ENCODE measurements at places on chromosomes 3 and 15.

- DNase-seq: no peak
These were observed 59.1 kb upstream of the IQSEC1 start for GRCh38 chr3:13132281-13132680.

DNA sequence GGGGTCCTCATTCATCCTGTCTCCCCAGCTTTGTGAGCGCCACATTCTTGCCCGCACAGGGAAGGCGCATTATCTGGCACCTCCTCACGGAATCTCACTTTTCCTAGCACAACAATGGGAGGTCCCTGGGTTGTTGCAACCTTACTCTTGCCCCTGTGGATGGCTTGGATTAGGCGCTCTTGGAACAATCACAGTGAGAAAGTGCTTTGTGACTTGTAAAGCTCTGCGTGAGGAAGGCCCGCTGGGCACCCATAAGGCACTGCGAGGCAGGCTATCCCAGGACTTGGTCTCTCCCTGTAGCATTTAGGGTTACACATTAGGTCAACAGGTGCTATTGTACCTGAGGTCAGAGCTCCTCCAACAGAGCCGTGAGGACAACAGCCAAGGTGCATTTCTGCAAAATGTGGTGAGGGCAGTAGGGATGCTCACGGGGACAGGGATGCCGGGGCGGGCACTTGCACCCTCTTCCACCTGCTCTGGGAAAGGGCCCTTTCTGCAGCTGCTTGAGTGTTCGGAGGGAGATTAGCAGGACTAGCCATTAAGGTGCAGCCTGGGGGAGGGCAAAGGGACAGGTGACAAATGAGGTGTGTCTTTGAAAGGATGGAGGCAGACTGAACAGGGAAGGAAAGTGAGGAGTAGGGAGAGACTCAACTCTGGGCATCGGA is 13.9 kb upstream of the LRRC15 start:
- DNase-seq: no peak

DNA sequence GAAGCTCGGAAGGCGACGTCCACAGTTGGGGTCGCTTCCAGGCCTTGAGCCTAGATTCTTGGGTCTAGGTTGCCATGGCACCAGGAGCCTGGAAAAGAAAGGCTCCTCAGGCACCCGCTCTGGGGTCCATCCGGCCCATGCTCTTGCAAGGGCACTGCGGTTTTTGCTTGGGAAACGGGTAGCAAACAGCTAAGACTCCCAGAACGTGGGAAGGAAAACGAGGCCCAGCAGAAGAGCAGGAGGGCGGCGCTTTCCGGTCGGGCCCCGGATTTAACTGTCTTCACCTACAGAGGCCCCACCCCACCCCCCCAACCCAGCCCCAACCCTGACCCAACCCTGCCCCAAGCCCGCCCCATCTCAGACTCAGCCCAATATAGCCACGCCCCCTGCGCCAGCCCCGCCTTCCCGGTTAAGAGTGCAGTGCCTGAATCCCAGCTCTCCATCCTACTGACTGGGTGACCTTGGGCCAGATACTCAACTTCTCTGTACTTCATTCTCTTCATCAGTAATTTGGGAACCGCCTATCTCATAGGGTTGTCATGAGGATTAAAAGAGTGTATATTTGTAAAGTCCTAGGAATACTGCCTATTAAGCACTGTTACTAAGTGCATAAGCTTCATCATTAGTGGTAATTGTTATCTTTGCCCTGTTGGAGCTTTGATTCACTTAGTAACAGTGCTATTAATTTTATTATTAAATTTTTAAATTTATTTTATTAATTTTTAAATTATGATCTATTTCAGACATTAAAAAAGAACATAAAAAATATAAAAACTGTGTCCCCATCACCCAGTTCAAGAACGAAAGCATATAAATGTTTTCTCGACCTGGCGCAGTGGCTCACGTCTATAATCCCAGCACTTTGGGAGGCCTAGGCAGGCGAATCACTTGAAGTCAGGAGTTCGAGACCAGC is 28.4 kb upstream of the SMAD6 start:
- DNase-seq: no peak

GRCh38 chr15:24786347-24786746 is 110.8 kb downstream of the NPAP1 start:
- DNase-seq: no peak

GRCh38 chr3:128483657-128484403 is 9.2 kb downstream of the GATA2 start:
- DNase-seq: no peak

- no peak for DNase-seq
These were observed 22.2 kb upstream of the RHO start for GRCh38 chr3:129506231-129506742.

DNA sequence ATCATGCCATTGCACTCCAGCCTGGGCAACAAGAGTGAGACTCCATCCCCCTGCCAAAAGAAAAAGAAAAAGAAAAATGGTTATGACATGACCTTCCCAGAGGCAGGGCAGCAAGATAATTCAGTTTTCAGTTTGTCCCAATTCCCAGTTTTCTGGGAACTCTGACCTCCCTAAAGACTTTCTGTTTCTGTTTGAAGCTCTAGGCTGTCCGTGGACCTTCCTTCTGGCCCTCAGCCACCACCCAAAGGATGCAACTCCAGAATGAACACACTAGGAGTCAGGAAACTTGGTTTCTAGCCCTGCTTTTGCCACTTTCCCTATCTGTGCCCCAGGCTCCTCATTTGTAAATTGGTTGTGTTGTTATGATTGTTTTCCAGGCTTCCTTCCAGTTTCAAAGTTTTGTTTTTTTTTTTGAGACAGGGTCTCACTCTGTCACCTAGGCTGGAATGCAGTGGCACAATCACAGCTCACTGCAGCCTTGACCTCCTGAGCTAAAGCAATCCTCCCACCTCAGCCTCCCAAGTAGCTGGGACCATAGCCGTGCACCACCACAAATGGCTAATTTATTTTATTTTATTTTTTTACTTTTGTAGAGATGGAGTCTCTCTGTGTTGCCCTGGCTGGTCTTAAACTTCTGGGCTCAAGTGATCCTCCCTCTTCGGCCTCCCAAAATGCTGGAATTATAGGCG is 68.6 kb downstream of the CDC25A start:
- no peak for DNase-seq

- no peak for DNase-seq
These were observed 78.3 kb upstream of the HES1 start for GRCh38 chr3:194057570-194058188.

DNA sequence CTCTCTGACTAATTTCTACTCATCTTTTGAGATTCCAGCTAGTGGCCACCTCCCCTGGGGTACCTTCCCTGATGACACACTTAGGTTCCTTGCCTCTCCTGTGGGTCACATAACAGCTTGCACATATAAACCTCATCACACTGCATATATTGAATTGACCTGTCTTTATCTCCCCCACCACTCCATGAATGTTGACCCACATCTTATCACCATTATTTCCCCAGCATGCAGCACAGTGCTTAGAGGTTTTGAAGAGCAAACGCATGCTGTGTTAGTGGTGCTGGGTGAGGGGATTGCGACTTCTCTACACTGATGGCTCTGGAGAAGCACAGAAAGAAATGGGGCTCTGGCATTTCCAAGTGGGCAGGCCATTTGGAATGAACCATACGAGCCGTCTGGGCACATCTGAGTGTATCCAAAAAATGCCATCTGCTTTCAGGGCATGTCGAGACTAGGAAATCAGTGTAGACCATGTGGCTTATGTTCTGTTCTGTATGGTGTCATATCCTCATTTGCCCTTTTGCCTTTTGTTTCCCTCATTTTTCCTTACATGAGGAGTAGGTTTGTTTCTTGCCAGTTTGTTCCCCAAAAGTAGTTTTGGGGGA is 333.2 kb upstream of the TRIM42 start:
- DNase-seq: no peak

DNA sequence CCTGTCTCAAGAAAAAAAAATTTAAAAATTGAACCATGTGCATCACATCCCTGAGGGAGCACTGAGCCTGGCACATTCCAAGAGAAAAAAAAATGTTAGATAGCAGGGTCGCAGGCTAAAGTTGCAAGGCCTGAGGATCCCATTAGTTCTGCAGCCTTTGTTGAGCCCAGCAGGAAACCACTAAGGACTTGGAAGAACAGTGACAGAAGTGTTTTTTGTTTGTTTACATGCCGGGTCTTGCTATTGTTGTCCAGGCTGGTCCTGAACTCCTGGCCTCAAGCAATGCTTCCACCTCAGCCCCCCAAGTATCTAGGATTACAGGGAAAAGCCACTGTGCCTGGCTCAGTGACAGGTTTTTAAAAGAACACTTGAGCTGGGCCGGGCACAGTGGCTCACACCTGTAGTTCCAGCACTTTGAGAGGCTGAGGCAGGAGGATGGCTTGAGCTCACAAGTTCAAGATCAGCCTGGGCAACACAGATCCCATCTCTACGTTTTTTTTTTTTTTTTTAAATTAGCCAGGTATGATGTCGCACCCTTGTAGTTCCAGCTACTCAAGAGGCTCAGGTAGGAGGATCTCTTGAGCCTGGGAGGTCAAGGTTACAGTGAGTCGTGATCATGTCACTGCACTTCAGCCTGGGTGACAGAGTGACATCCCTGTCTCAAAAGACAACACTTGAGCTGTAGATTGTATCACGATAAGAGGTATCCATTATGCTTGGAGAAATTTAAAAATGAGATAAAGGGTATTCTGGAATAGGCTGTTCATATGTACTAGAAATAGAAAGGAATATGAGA is 15.2 kb downstream of the CHAC1 start:
- DNase-seq: no peak

DNA sequence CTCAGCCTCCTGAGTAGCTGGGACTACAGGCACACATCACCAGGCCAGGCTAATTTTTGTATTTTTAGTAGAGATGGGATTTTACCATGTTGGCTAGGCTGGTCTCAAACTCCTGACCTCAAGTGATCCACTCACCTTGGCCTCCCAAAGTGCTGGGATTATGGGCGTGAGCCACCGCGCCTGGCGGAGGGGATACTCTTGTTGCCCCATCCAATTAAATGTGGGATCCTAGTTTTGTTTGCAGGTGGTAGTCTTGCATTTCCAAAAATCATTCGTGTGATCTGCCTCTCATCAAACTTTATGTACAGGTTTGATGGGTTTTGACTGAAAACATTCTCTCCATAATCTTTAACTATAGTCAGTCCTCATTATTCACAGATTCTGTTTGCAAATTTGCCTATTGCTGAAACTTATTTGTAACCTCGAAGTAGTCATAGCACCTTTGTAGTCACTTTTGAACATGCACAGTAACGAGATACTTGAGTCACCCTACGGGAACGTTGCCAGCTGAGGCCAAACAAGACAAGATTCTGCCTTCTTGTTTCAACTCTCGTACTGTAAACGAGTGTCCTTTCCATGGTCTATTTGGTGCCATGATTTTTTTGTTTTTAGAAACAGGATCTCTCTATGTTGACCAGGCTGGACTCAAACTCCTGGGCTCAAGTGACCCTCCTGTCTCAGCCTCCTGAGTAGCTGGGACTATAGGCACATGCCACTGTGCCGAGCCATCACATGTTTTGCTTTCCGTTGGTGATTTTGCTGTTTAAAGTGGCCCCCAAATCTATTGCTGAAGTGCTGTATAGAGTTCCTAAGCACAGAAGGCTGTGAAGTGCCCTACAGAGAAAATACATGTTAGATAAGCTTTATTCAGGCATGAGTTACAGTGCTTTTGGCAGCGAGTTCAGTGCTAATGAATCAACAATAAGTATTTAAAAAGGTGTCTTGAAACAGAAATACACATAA is 8.1 kb upstream of the MAPK6 start:
- no peak for DNase-seq

DNA sequence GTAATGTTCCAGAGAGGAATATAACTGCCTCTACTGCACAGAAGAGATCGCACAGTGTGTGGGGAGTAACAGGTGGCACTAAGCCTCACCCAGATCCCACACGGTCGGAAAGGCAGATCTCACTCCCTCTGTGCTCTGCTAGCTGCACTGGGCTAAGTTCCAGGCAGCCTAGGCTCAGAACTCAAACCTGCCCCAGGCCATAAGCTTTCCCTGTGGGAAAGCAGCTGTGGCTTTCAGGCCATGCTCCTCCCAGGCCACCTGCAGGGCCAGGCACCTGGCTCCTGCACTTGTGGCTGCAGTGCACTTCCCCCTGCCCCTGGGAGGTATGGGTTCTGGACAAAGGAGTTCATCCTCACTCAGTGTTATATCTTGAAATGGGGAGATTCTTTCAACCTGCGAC is 27.5 kb downstream of the PCCB start:
- DNase-seq: no peak

DNA sequence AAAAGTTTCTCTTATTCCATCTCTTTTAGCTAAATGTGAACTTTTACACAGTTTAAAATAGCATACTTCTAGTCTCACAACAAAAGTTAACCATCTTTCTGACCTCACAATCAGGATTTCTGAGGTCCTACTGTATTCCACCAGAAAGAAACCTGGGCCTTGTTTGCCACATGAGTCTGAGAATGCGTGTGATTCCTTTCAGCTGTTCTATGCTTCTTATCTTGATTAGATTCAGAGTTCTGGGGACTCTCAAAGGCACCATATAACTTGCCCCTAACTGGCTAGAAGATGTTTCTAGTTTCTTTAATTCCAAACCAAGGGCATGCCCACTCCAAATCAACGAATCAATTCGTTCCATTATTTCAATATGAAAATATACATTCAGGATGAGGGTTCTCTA is 131.1 kb downstream of the ATP8B4 start:
- no peak for DNase-seq

DNA sequence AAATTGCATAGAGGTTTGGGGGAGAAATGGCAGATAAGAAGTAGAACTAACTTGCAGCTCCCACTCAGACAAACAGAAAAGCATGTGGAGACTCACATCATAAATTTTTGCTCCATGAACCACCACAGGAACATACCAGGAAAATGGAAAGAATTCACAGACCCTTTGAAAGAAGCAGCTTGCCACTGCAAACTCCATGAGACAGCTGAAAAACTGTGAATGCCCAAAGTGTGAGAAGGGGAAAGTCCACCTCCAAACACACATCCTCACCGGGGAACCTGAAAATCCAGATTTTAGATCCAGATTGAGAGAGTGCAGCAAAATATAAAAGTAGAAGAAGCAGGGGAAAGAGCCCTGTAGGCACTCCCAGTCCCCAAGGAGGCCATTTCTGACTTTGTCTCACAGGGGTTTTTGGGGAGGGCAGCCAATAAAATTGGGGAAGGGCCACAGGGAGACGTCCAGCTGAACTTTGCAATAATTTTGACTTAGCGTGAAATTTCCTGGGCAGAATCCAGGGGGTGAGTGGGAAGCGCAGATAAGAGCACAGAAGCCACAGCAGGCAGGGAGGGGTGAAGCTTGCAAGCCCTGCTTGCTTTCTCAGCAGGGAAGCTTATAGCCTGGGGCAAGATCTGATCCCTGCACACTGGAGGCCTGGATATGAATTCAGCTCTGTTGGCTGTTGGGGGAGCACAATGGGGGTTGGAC is 183.4 kb upstream of the UBE2E2 start:
- DNase-seq: no peak

DNA sequence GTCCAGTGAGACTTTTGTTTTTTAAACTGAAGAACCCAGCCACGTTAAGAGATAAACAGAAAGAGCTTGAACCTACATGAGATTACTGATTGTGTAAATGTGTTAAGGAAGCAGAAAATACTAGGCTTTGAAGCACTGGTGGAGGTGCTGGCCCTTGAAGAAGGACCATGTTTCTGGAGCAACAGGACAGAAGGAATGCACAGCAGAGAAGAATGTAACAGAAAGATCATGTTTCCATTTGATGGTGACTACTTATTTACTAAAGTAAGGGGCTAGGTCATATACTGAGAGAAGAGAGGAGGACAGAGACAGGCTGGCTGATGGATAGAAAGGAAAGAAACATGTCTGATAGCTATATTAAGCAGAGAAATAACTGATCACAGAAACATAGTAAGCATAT is 88.8 kb downstream of the CLASP2 start:
- DNase-seq: no peak

Data from activated gamma-delta T cell treated with Interleukin-2 at 50 U/mL for 16 hours (primary cell).